Endothelial cell (in vitro differentiated cells): ENCODE measurements at places on chromosomes 7 and 10. TPM values are rescaled to one million over a fixed set of nuclear protein-coding genes. Genes with fewer than 3 reads are reported as not detected.

DNA sequence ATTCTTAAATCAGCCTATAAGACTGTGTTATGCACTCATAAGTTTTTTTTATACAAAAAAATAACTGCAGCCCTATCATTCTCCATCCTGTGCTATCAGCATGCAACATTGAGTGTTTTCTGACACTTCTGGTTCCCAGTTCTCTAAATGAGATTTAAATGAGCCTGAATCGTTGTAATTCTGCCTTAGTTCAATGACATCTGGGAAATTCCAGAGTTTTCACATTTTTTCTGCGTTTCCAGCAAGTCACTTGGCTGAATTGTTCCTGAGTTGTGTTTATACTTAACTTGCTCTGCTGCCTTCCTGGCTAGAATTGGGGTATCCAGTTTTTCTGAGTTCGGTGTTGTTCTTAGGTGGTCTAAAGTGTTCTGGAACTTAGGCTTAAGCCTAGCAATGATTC is 636.1 kb upstream of the FZD8 start:
- H3K4me1 ChIP-seq, result no peaks in the 10 kb centered on the region
- H3K4me3 ChIP-seq, result no peak overlapping the region
- DNase-seq, result no peak
- no peaks in the 10 kb centered on the region for H3K36me3 ChIP-seq
- H3K27me3 ChIP-seq, result peaks cover 5% of the 10 kb centered on the region
- H3K27ac ChIP-seq, result no peak overlapping the region

The CLCN1 gene
- total RNA-seq, result not detected

The COL26A1 gene
- total RNA-seq, result 6.1 TPM

The AS3MT gene
- total RNA-seq, result 1.4 TPM

- no peaks in the 10 kb centered on the region for H3K27me3 ChIP-seq
- H3K4me3 ChIP-seq, result no peak overlapping the region
- no peaks in the 10 kb centered on the region for H3K36me3 ChIP-seq
- no peak overlapping the region for H3K27ac ChIP-seq
Measured at GRCh38 chr7:38169847-38170246, 8.2 kb upstream of the STARD3NL start.

- no peaks in the 10 kb centered on the region for H3K27me3 ChIP-seq
- H3K27ac ChIP-seq, result no peak overlapping the region
- H3K36me3 ChIP-seq, result no peaks in the 10 kb centered on the region
- DNase-seq, result no peak
Measured at GRCh38 chr10:91344117-91344856, 65.9 kb upstream of the HECTD2 start.

The TAC1 gene
- total RNA-seq, result 9.1 TPM

The STEAP1 gene
- 1.0 TPM for total RNA-seq

DNA sequence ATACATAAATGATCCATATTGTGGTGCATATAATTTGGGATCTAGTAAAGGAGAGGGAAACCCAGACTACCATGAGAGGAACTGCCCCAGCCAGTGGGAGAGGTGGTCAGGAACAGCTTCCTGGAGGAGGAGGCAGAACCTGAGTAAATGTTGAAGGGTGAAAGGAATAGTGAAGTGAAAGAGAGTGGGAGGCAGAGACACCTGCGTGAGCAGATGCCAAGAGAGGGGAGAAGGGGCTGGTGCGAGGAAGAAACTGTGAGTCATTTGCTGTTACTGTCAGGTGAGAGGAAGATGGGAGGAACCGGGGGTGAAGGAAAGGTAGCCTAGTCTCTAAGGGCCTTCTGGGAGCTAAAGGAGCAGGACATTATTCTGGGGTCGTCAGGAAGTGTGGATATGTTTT is 294.8 kb downstream of the GRID1 start:
- no peaks in the 10 kb centered on the region for H3K4me1 ChIP-seq

GRCh38 chr10:4549139-4549653 is 276.8 kb upstream of the AKR1E2 start:
- H3K27me3 ChIP-seq, result no peaks in the 10 kb centered on the region
- no peaks in the 10 kb centered on the region for H3K4me1 ChIP-seq

The ATG9B gene
- total RNA-seq, result 0.85 TPM

DNA sequence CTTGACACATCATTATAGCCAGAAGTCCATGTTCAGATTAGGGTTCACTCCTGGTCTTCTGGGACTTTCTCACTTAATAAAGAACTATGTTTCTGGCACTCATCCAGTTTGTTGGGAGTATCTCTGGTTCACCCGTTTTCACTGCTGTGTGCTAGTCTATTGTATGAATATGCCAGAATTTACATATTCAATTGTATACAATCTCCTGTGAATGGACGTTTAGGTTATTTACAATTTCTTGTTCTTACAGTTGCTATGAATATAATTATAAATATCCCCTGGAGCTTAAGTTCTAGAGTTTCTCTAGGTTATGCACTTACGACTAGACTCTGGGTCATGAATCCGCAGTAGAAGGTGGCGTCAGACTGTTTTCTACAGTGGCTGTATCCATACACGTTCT is 20.0 kb upstream of the RBM33 start:
- no peaks in the 10 kb centered on the region for H3K27me3 ChIP-seq
- no peaks in the 10 kb centered on the region for H3K4me1 ChIP-seq
- H3K4me3 ChIP-seq, result no peak overlapping the region
- H3K27ac ChIP-seq, result no peak overlapping the region
- no peak for DNase-seq
- H3K36me3 ChIP-seq, result no peaks in the 10 kb centered on the region

- H3K27me3 ChIP-seq, result no peaks in the 10 kb centered on the region
- no peak overlapping the region for H3K27ac ChIP-seq
- DNase-seq, result no peak
Measured at GRCh38 chr10:59236064-59236697, 59.7 kb downstream of the PHYHIPL start.

GRCh38 chr7:29296421-29296820 is 101.8 kb downstream of the CHN2 start:
- DNase-seq, result no peak
- no peak overlapping the region for H3K27ac ChIP-seq
- no peak overlapping the region for H3K4me3 ChIP-seq

GRCh38 chr7:142851269-142851668 is 3.6 kb upstream of the EPHB6 start:
- no peak for DNase-seq
- no peak overlapping the region for H3K27ac ChIP-seq
- H3K4me3 ChIP-seq, result no peak overlapping the region

The CDC14C gene
- not detected for total RNA-seq

DNA sequence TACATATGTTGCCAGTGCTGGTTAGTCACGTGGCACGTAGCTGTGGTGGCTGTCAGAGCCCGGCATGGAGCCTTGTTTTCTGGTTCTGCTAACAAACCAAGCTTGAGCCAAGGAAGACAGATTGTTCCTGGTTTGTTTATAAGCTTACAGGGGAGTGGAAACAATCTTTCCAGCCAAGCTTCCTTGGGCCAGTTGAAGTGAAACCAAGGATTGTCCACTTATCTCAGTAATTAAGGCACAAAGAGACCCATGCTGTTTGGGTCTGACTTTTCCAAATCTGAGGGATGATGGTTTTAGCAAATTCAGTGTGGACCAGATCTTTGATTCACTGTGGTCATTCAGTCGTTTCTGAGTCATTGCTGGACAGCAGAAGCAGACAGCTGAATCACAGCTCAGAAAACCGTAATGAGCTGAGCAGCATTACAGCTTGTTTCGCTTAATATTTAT is 297.3 kb upstream of the COBL start:
- no peak overlapping the region for H3K27ac ChIP-seq
- peaks cover 4% of the 10 kb centered on the region for H3K27me3 ChIP-seq
- peaks cover 5% of the 10 kb centered on the region for H3K4me1 ChIP-seq
- no peak overlapping the region for H3K4me3 ChIP-seq

- H3K4me1 ChIP-seq, result peaks cover 17% of the 10 kb centered on the region
- H3K27ac ChIP-seq, result no peak overlapping the region
- no peak for DNase-seq
- no peaks in the 10 kb centered on the region for H3K36me3 ChIP-seq
Measured at GRCh38 chr10:125284875-125285597, 124.7 kb upstream of the CTBP2 start.

- H3K27ac ChIP-seq, result peak overlapping the region; percentile 100
- peaks cover 18% of the 10 kb centered on the region for H3K36me3 ChIP-seq
- peaks cover 23% of the 10 kb centered on the region for H3K27me3 ChIP-seq
- no peak overlapping the region for H3K4me3 ChIP-seq
Measured at GRCh38 chr10:79404231-79404609, 41.2 kb downstream of the ZCCHC24 start.

GRCh38 chr7:30647589-30648364 is 34.5 kb downstream of the CRHR2 start:
- peak overlapping the region; percentile 30 for H3K4me3 ChIP-seq
- peaks cover 10% of the 10 kb centered on the region for H3K27me3 ChIP-seq
- H3K36me3 ChIP-seq, result peaks cover 13% of the 10 kb centered on the region
- peaks cover 5% of the 10 kb centered on the region for H3K4me1 ChIP-seq
- DNase-seq, result no peak
- no peak overlapping the region for H3K27ac ChIP-seq

The KEL gene
- 0.74 TPM for total RNA-seq

The LIMK1 gene
- 51.0 TPM for total RNA-seq

DNA sequence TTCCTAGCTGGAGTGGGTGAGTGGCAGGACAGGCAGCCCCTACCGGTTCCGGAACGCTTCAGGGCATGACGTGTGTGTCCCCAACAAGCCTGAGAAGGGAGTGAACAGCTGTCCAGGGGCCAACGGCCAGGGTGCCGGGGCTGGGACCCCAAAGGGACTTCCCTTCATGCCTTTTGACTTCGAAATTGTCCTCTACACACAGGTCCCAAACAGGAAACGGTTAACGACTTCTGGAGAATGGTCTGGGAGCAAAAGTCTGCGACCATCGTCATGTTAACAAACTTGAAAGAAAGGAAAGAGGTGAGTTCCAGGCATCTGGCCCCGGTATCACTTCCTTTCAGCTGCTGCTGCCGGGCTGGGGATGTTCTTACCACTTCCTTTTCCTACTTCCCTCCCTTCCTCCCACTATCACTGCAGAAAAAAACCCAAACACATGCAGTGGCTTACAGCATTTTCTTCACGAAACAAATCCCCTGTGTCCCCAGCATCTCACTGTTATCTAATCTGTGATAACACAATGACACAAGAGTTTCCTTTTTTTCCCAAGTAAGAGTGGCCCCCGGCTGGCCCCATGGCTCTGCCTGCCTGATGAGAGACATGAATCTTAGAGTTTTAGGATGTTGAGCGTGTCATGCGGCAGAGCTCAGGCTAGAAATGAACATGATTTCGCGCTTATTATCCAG is 63.2 kb downstream of the MKI67 start:
- peak; percentile 47 for DNase-seq
- peaks cover 34% of the 10 kb centered on the region for H3K27me3 ChIP-seq
- peak overlapping the region; percentile 63 for H3K4me3 ChIP-seq
- peaks cover 66% of the 10 kb centered on the region for H3K36me3 ChIP-seq
- peak overlapping the region; percentile 99 for H3K27ac ChIP-seq

- H3K36me3 ChIP-seq, result no peaks in the 10 kb centered on the region
- no peaks in the 10 kb centered on the region for H3K27me3 ChIP-seq
- H3K4me1 ChIP-seq, result peaks cover 12% of the 10 kb centered on the region
- H3K27ac ChIP-seq, result no peak overlapping the region
Measured at GRCh38 chr10:43794181-43794815, 145.6 kb upstream of the ZNF32 start.

The ADAM12 gene
- 9.0 TPM for total RNA-seq

- H3K4me1 ChIP-seq, result no peaks in the 10 kb centered on the region
- DNase-seq, result no peak
- H3K4me3 ChIP-seq, result no peak overlapping the region
- H3K36me3 ChIP-seq, result no peaks in the 10 kb centered on the region
Measured at GRCh38 chr7:14899030-14899429, 3.5 kb downstream of the DGKB start.

- no peak overlapping the region for H3K27ac ChIP-seq
- H3K4me1 ChIP-seq, result no peaks in the 10 kb centered on the region
- peaks cover 18% of the 10 kb centered on the region for H3K36me3 ChIP-seq
Measured at GRCh38 chr7:36904101-36904500, 179.8 kb upstream of the AOAH start.

DNA sequence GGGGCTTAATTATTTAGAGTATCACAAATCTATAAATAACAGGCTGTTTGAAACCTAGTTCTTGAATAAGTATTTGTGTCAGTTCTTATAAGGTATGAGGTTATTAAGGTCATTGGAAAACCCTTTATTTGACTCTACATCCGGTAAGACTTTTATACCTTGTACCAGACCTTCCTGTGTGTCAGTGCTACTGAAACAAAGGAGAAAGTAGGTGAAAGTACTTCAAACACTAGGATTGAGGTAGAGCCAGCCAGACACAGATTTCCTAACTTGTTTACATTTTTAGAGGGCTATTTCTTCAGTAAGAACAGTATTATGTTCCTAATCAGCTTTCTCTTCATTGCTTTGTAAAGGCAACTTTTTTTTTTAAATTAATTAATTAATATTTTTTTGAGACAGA is 93.9 kb downstream of the ZNRF2 start:
- H3K4me1 ChIP-seq, result no peaks in the 10 kb centered on the region
- no peak overlapping the region for H3K4me3 ChIP-seq
- DNase-seq, result no peak
- H3K27me3 ChIP-seq, result peaks cover 3% of the 10 kb centered on the region
- H3K27ac ChIP-seq, result no peak overlapping the region

DNA sequence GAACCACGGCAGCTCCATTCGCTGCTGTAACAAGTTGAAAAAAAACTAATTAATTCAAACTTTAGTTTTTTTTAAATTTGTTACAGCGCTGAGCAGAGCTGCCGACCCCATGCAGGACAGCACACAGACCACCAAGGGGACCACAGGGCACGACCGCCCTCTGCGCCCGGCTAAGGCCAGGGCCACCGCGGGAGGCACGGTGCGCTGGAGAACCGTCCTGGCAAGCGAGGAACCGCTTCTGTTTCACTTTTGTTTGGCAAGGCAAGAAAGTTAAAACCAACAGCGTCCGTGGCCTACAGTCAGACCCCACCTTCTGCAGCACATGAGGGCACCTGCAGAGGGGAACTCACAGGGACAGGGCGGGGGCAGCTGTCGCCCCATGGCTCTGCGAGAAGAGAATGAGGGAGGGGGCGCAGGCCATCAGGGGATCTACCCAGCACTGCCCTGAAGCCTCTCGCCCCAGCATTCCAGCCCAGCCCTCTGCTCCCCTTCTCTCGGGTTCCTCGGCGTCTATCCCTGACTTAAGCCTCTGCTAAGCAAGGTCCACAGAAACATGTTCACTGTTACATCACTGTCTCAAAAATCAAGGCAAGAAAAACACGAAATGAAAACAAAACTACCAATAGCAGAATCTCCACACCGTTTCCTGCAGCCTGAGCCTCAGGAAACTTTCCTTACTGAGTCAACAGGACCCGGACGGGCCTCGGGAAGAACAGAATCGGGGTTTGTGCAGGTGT is 204.4 kb downstream of the DIP2C start:
- peak overlapping the region; percentile 82 for H3K27ac ChIP-seq
- no peak for DNase-seq
- peaks cover 14% of the 10 kb centered on the region for H3K27me3 ChIP-seq
- H3K4me3 ChIP-seq, result no peak overlapping the region
- peaks cover under 1% of the 10 kb centered on the region for H3K36me3 ChIP-seq

The PLXDC2 gene
- total RNA-seq, result 73.1 TPM

GRCh38 chr7:143410521-143411004 is 1.9 kb upstream of the EPHA1 start:
- H3K27me3 ChIP-seq, result peaks cover 9% of the 10 kb centered on the region
- no peak overlapping the region for H3K27ac ChIP-seq
- H3K36me3 ChIP-seq, result no peaks in the 10 kb centered on the region
- no peak for DNase-seq
- H3K4me1 ChIP-seq, result peaks cover 37% of the 10 kb centered on the region

The RBM33 gene
- total RNA-seq, result 65.3 TPM

The PLAU gene
- total RNA-seq, result 19.5 TPM

The ITPRID1 gene
- not detected for total RNA-seq

- peak overlapping the region; percentile 17 for H3K27ac ChIP-seq
- no peak overlapping the region for H3K4me3 ChIP-seq
- H3K4me1 ChIP-seq, result peaks cover 42% of the 10 kb centered on the region
- H3K36me3 ChIP-seq, result peaks cover 8% of the 10 kb centered on the region
- H3K27me3 ChIP-seq, result peaks cover 10% of the 10 kb centered on the region
Measured at GRCh38 chr10:71745664-71746250, 26.2 kb upstream of the C10orf105 start.
